ENCODE measurements at places on chromosomes 13 and 19.

- DNase-seq, result no peak
Measured at GRCh38 chr13:79401259-79402070, 4.6 kb downstream of the RBM26 start.

- DNase-seq, result peak; percentile 54
Measured at GRCh38 chr19:1261538-1261797, 7.7 kb upstream of the CIRBP start.

DNA sequence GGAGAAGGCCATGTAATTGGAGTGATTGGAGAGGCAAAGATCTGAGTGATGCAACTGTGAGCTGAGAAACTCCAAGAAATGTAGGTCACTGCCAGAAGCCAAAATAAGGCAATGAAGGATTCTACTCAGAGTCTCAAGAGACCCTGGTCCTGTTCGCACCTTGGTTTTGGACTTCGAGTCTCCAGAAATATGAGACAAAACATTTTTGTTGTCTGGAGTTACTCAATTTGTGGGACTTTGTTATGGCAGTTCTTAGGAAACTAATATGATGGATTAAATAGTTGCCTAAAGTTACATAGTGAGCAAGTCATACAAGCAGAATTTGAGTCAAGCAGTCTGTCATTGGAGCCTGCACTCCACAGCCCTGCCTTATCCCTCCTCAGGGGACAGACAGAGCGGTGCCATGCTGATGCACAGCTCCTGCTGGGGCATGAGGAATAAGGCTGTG is 104.2 kb downstream of the ITGBL1 start:
- no peak for DNase-seq

GRCh38 chr13:97627566-97627965 is 193.6 kb downstream of the RAP2A start:
- DNase-seq, result peak; percentile 59

- DNase-seq, result peak; percentile 92
Measured at GRCh38 chr13:62250501-62251201, 835.0 kb upstream of the PCDH20 start.

- peak; percentile 23 for DNase-seq
Measured at GRCh38 chr13:111177081-111177711, 62.1 kb downstream of the ARHGEF7 start.

GRCh38 chr19:29381353-29382203 is 144.2 kb upstream of the VSTM2B start:
- DNase-seq, result no peak

- no peak for DNase-seq
Measured at GRCh38 chr13:58566176-58566575, 934.6 kb downstream of the PCDH17 start.

DNA sequence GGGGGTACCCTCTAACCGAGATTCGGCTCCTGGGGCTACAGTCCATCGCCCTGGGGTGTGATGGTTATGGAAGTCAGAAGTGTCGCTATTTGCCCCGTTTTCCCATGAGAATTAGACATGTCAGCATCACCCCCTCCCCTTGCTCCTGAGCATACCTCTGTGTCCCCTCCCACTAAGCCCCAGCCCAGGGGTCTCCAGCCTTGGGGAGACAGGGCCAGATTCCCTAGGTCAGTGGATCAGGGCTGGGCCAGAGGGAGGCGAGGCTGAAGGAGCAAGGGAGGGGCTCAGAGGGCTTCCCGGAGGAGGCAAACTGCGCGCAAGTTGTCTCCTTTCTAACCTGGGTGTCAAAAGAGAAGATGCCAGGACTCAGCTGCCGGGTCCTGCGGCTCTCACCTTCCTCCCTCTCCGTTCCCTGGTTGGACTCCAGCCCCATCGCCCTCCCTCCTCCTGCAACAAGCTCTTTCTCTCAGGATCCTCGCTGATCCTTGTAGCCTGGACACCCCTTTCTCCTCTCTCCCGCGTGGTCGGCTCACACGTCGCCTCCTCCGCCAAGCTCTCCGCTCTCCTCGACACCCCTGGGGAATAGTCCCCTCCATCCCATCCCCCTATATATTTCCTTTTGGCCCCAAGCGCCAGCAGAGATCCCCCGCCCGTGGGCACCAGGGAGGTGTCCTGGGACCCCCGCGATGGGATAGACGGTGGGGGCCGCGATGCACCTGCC is 459 bp upstream of the TMEM59L start:
- DNase-seq, result no peak

DNA sequence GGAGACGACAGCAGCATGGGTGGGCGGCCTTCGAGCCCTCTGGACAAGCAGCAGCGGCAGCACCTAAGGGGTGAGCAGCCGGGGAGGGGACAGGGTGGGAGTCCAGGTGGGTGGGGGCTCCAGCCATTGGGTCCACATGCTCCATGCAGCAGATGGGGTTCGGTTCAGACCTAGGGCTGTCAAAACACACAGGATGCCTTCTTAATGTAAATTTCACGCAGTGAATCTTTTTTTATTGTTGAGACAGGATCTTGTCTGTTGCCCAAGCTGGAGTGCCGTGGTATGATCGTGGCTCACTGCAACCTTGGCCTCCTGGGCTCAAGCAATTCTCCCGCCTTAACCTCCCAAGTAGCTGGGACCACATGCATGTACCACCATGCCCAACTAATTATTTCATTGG is 15.9 kb downstream of the PGLS start:
- DNase-seq, result no peak

- no peak for DNase-seq
Measured at GRCh38 chr13:95793781-95794180, 116.8 kb downstream of the DNAJC3 start.

DNA sequence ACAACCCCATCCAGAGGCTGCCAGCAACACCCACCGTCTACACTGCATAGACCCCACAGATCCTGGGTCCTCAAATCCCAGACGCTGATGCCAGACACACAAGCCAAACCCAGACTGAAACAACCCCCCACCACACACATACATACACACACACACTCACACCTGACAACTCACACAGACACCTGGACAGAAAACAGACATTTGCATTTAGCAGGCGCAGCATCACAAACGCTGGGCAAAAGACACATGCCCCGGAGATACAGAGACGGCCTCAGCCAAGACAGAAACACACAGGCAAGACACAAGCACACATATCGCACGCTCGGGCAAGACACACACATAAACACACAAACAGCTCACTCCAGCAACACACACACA is 1.3 kb downstream of the BBC3 start:
- DNase-seq, result peak; percentile 64

GRCh38 chr19:50659318-50660087 is 10.3 kb downstream of the C19orf81 start:
- no peak for DNase-seq

DNA sequence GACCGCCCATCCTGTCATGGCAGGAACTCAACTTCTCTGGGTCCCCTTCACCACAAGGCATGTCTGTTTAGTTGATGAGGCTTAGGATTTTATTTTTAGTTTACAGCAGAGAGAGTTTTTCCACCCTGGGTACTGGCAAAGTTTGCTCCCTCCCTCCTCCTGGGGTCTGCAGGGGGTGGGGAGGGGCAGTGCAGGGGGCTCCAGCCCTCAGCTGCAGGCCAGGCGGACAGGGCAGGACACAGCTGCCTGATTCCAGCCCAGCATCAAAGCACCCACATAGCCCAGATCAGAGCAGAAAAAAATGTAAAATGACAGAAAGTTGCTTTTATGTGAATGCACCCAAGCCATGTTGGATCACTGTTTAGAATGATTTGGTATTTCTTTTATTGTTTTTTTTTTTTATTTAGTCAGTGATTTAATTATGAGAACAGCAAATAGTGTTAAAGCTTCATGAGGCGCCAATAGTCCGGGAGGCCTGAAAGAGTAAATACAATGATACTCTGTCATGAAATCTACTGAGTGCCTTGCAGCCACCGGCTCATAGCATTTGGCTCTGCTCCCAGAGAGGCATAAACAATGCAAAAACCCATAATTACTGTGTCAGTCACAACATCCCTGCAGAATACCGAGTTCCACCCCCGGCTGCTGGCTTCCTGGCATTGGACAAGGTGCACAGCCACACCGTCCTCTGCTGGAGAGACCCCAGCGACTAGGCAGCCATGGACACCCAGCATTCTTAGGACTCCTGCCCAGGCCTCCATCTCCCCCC is 923.5 kb downstream of the UQCRFS1 start:
- no peak for DNase-seq

- DNase-seq, result peak; percentile 36
Measured at GRCh38 chr13:26563713-26564112, 6.2 kb downstream of the WASF3 start.

DNA sequence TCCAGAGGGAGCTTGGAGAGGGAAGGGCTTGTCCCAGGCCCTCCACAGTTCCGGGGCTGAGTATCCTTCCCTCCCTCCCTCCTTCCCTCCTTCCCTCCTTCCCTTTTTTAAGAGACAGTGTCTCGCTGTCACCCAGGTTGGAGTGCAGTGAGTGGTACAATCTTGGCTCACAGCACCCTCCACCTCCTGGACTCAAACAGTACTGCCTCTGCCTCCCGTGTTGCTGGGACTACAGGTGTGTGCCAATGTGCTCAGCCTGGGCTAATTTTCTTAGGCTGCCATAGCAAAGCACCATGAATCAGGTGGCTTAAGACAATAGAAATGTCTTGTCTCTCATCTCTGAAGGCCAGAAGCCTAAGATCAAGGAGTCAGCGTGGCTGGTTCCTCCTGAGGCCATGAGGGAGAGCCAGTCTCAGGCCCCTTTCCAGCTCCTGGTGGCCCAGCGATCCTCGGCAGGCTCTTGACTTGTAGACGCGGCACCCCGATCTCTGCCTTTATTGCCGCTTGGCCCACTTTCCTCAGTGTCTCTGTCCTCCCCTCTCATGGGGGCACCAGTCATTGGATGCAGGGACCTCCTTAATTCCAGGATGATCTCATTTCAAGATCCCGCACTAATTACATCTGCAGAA is 47.5 kb downstream of the CRTC1 start:
- DNase-seq, result no peak

DNA sequence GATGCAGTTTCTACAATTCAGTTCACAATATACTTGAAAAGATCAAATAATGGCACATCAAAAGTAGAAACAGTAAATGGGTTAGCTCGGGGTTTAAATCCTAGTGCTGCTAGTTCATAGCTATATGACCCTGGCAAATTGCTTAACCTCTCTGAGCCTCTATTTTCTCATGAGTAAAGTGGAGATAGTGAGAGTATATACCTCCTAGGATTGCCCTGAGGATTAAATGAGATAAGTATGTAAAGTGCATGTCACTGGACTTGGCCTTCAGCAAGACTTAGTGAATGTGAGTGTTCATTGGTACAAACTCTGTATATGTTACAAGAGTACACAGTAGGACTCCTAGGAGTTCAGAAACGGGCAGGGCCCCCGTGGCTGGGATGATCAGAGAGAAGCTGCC is 248.3 kb downstream of the DLEU7 start:
- DNase-seq, result no peak

All from mesenchymal stem cell (in vitro differentiated cells and primary cell).